Eye (tissue), 1 donor: ENCODE measurements at places on chromosomes 1 and 21.

DNA sequence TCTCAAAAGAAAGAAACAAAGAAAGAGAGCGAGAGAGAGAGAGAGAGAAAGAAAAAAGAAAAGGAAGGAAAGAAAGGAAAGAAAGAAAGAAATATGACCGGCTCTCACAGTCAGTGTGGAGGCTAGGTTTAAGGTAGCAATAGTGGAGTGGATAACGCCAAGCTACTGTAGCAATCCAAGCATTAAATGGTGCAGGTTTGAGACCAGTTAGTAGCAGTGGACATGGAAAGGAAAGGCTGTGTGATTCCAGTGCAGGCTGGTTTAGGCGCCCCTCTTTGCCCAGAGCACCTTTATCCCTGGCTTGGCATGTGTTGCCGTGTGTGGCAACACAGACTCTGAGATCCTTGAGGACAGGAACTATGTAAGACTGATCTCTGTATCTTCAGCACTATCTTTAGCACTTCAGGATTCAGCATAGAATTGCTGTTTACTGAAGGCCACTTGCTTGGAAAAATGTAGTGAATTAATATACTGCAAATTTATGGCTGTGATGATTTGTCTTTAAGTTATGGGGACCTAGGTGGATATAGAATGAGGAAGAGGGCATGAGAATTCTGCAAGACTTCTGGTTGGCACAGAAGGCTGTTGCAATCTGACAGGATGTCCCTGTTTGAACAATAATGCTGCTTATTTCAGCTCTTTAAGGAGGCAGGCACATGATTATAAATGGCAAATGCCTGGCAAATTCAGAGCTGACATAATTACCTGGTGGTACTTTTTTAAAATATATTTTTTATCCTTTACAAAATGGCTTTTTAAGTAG lies 10.8 kb upstream of the OSBPL9 start:
- DNase-seq, result no peak

- no peak for DNase-seq
Observed at GRCh38 chr1:231893400-231894102, 267.0 kb downstream of the DISC1 start.

- DNase-seq, result no peak
Observed at GRCh38 chr1:203486618-203487370, 7.2 kb upstream of the OPTC start.

GRCh38 chr1:99374109-99374508 lies 109.8 kb downstream of the PLPPR4 start:
- DNase-seq, result no peak

DNA sequence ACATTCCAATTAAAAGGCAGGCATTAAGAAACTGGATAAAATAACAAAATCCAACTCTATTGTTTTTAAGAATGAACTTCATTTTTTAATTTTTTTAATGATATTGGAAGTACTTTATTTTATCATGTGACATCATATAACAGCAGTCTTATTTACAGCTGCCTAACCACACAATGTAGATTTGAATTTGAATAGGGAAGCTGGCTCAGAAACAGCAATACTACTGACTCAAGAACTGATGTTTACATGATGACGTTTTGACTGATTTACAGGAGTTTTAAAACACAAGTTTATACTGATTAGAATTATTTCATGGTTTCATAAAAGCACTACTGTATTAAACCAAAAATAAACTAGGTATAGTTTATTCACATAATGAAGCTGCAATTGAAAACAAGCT lies 348.7 kb upstream of the NR5A2 start:
- DNase-seq, result no peak

GRCh38 chr1:15038232-15039016 lies 115.1 kb upstream of the TMEM51 start:
- peak; percentile 41 for DNase-seq

DNA sequence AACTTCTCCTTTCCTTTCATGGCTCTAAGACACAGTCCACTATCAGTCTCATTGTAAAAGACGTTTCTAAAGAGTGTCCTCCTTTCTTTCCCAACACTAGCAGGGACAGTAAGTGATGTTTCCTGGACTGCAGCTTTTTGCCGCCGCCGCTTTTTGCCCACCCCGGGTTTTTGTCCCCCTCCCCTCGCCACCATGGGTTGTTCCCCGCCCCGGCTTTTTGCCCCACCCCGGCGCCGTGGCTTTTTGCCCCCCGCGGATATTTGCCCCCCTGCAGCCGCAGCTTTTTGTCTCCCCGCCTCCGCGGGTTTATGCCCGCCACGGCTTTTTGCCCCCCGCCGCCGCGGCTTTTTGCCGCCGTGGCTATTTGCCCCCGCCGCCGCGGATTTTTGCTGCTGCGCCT lies 95.2 kb downstream of the TPTE start:
- no peak for DNase-seq

DNA sequence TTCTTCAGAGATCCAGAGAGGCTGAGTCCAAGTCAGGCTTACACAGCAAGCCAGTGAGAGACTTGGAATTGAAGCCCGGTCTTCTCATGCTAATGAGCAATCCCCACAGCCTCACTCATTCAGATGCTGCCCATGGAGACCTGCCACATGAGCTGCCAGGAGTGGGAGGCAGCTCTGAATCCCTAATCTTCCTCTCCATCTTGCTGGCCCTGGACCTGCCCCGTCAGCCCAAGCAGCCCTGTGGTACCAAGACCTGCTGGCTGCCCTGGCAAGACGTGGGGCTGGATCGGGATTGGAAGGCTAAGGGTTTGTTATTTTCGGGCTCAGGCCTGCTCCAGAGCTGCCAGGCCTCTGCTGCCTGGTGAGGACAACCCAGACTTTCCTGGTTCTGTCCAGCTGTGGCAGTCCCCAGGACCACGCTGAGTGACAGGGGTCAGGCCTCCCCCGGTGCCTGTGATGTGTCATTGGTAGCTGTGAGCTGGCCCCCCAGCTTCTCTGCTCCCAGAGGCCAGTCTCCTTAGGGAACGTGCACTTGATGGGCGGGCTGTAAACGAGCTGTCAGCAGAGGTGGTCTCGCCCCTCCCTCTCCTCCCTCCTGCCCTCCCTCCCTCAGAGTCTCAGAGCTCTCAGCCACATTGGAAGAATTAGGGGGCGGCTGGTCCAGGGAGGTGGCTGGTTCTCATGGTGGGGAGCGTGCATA lies 135.0 kb downstream of the FOXD2 start:
- peak; percentile 52 for DNase-seq

DNA sequence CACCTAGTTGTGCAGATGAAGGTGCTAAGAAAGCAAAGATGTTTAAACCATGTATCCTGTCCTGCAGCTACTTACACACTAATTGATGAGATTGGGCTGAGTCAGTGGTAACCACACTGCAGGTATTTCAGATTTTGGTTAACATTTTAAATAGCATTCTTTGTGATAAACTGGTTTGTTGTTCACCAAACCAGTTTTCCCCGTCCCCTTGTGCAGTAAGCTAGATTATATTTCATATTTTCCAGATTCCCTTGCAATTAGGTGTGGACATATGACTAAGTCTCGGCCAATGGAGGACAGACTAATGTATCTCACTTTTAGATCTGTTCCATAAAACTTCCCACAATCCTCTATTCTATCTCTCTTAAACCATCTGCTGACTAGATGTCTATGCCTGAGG lies 320.4 kb downstream of the RWDD3 start:
- DNase-seq, result no peak

GRCh38 chr1:94259635-94260289 lies 22.4 kb upstream of the ARHGAP29 start:
- DNase-seq, result no peak

GRCh38 chr1:225519166-225519863 lies 91.5 kb upstream of the LBR start:
- no peak for DNase-seq

GRCh38 chr21:46423546-46424038 lies 35.1 kb upstream of the DIP2A start:
- DNase-seq, result peak; percentile 38

DNA sequence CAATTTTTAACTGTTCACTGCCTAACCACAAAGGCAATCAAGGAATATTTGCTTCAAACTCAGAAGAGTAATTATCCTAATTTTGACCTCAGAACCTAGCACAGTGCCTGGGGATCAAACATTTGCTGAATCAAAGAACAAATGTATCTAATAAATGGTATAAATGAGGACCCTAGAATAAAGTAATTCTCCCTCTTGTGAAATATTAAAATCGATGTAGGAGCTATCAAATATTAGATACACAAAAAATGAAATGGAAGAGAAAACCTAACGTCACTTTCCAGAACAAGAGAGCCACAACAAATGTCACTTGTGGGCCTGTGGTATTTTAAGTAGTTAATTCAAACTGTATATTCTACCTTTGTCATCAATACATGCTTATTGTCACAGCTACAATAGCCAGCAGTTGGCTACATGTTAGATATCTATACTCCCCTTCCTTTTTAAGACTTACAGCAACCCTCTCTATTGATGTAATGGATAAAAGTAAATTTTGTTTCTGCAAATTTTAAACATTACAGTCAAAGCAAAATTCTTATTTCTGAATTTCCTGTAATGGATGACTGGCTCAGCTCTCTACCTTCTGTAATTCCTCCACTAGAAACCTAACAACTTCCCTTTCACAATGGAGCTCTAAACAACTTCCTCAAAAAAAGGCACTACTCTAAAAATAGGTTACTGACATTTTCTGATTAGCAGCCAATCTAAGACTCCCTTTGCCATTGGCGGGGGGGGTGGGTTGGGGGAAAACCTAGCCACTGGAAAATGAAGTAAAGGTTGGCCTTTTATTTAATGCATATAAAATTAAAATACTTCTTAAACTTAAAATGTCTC lies 37.6 kb downstream of the PUM1 start:
- DNase-seq, result no peak

DNA sequence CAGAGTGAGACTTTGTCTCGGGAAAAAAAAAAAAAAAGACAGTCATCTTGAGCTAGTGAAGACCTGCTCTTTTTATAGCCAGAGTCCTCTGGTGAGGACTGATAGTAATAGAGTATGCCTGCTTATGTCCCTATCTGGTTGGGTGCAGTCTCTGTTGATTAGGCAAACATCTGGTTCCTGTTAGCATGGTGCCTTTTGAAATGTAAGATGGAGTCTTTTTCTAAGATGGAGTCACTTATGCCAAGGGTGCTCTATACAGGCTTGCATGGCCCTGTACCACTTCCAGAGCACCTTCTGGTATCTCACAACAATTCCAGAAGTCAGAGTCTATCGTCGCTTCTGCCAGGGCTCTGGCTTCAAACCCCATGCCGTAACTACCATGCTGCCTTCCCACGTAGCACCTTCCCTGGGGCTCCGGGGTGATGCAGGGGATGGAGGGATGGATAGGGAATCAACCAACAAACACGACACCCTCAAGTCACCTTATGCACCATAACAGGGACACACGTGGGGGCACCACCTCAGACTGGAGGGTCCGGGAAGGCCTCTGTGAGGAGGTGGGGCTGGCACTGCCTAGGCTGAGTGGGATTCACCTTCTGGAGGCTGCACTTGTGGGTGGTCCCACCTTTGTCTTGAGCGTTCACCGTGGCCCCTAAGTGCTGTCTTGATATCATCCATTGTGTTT lies 11.6 kb upstream of the PADI6 start:
- no peak for DNase-seq

- peak; percentile 54 for DNase-seq
Observed at GRCh38 chr1:200035956-200036618, 8.6 kb downstream of the NR5A2 start.

DNA sequence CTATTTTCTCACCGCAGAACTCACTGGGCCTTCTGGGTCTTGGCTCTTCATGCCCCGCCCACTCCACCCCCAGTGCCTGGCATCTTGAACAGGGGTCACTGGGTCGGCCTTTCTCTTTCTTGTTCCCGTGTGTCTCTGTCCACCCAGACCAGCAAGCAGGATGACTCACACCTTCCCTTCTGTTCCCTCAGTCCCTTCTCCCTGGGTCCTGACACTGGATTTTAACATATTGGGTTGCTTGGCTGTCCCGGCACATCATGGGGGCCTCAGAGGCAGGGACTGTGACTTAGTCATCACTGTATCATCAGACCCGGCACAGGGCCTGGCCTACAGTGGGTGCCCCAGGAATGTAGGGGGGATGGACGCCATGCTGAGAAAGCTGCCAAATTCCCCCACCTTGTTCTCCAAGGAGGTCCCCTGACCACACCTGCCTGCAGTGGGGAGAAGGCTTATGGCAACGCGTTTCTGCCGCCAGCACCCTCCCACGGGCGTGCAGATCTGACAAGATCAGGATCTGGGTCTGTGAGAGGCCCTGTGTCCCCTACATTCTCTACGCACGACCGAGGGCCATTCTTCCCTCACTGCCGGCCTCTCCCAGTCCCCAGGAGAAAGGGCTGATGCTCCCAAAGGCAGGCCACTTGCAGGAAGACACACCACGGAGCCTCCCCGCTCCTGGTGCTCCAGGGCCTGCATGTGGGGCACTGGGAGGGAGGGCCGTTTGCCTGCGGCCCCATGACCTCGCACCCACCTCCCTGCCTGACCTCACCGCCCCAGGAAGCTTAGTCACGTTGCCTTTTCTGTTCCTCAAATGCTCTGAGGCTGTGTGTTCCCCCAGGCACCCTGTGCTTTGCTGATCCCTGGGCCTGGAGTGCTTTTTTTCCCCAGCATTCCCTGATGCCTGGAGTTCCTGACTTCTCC lies 157.2 kb upstream of the TMEM51 start:
- peak; percentile 32 for DNase-seq

GRCh38 chr1:156383023-156383422 lies 14.0 kb downstream of the RHBG start:
- peak; percentile 84 for DNase-seq

- no peak for DNase-seq
Observed at GRCh38 chr1:117069220-117069844, 9.2 kb downstream of the TTF2 start.

GRCh38 chr1:955474-955873 lies 3.6 kb downstream of the NOC2L start:
- DNase-seq, result no peak

DNA sequence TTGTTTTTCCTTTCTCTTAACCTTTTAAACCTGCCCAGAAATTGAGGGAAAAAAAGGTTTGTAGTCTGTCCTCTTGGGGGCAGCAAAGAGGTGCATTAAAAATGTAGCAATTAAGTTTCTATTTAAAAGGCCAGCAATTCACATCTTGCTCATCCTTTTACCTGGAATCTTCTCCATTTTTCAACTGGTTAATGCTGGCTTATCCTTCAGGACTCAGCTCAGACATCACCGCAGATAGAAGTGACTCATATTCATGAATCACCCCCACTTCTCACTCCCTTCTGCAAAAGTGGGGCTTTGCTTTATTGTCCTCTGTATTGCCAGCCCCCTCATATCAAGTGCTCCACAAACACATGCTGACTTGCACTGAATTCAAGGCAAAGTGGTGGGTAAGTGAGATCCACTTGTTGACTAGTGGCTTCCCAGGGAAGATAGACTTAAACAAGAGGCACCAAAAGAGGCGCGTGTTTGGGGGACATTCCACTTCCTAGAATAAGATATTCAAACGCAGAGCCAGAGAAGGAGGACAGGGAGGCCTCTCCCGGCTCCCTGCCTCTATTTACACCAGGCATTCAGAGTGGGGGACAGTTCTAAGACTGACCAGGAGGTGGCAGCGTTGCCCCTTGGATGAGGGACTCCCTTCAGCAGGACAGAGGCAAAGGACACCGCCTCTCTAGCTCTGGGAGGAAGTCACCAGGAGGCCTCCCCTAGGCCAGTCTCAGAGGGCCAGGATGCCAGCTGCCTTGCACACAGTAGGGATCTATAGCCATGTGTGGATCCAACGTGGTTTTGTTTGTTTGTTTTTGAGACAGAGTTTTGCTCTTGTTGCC lies 23.2 kb upstream of the ZNF648 start:
- peak; percentile 95 for DNase-seq

GRCh38 chr1:48232722-48233121 lies 10.2 kb downstream of the SLC5A9 start:
- no peak for DNase-seq

GRCh38 chr1:233909195-233909594 lies 4.7 kb downstream of the SLC35F3 start:
- no peak for DNase-seq
